Transverse colon (tissue), 4 donors: ENCODE measurements at places on chromosomes 3 and 15.

DNA sequence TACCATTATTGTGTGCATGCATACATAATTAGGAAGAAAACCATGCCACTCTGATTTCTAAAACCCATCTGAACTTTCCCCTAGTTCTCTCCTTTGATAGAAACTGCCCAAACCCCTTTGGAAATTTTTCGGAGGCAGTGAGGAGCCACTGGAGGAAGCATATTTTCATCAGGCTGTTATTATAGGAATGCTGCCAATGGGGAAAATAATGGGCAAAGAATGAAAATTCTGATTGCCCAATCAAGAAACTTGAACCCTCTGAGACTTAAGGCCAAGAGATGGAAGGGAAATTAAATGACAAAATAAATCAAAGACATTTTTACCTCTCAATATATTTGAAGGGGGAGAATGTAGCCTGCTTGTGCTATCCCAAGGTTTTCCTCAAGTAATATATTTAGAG is 376.0 kb upstream of the PDZRN3 start:
- DNase-seq = no peak

- DNase-seq = no peak
Observed at GRCh38 chr3:105137911-105138310, 228.8 kb upstream of the ALCAM start.

GRCh38 chr3:187735383-187735782 is 9.9 kb downstream of the BCL6 start:
- no peak for DNase-seq

- DNase-seq = peak; percentile 91
Observed at GRCh38 chr15:90062462-90062932, 39.8 kb downstream of the IDH2 start.

DNA sequence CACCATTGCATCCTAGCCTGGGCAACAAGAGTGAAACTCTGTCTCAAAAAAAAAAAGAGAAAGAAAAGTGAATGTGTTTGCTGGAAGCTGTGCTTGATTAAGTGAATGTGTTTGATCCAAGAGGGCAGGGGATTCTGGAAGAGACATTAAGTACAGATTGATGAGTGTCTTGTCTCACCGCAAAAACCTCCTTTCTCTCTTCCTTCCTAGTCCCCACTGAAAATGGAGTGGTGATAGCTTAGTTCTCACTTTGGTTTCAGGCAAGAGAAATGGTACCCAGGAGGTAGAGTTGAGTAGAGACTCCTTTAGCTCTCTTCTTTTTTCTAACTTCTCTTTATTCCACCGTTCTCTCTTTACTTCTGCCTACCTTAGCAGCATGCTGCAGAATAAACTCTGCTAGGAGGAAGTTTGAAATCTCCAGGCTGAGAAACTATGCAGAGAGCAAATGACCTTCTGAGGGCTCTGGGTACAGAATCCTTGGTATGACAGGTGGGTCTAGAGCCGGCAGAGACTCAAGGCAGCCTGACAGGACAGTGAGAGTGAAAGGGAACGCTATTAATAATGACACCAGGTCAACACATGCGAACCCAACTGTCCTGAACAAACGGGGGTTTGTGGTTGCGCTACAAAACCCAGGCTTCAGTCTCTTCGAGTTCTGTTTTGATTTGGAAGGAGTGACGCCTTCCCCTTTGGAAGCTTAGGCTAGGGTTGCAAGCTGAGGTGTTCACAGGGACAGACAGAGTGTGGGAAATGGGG is 74.9 kb downstream of the SMAD3 start:
- DNase-seq = no peak

GRCh38 chr3:65252266-65252665 is 564.5 kb upstream of the ADAMTS9 start:
- no peak for DNase-seq

DNA sequence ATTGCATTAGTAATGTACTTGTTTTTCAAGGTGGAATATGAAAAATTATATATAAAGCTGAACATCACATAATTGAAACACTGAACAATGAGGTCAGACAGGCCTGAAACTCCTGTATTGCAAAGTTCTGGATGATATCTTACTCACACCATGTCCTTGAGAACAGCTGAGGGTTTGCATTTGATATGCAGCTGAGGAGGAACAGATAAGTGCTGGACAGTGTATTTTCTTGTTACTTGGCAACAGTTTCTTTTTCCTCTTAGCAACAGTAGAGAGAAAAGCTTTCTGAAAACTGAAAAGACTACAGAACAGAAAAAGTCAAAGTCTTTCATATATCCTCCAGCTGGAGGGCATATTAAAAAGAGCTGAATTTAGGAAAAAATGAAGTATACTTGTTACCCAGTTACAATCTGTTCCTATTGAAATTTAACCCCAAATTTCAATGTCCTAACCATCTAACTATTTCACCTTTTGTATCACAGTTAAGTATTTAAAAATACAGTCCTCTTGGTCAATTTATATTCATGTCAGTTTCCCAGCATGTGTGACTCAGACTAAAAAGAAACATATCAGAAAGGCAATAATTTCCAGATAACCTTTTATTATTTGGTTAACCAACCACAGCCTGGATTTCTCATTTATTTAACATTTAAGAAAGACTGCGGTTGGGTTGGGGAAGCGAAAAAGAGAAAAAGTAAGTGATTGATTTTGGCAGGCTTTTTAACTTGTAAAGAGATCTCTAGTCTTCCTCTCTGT is 733.0 kb upstream of the DPPA4 start:
- no peak for DNase-seq

GRCh38 chr15:85000937-85001336 is 19.3 kb downstream of the PDE8A start:
- DNase-seq = no peak

DNA sequence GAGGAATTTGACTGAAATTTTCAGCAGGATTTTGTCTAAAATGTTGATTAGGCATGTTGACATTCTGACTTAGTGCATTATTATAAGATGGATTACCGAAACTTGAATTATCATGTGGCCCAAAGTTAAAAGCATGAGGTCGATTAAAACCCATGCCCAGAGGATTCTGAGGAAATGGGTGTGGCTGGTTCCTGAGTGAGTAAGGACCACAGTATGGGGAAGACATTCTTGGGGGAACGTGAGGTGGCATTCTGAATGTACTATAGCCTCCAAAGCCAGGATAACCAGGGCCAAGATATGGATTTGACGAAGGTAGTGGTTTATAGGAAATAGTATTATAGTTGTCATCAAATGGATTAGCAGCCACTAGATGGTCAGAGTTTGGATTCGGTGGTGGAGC is 38.7 kb upstream of the DNAAF4 start:
- DNase-seq = no peak

- no peak for DNase-seq
Observed at GRCh38 chr3:143824735-143825385, 23.4 kb downstream of the SLC9A9 start.

GRCh38 chr3:157040456-157040855 is 119.5 kb downstream of the CCNL1 start:
- no peak for DNase-seq

DNA sequence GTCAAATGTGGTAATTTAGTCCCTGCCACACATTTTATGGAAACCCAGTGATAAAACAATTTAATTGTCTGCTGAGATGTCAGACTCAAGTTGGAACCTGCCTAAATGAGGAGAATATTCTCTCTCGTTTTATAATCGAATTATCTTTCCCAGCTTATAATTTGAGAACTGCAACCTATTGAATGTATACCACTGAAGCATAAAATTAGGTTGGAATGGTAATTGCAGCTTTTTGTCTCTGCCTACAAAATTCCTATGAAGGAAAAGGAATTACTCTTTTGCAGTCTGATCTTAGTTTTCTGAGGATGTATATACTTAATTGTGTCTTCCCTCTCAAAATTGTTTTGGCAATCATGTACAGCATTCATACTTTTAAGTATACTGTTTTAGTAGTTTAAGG is 28.9 kb downstream of the RAD51 start:
- no peak for DNase-seq

DNA sequence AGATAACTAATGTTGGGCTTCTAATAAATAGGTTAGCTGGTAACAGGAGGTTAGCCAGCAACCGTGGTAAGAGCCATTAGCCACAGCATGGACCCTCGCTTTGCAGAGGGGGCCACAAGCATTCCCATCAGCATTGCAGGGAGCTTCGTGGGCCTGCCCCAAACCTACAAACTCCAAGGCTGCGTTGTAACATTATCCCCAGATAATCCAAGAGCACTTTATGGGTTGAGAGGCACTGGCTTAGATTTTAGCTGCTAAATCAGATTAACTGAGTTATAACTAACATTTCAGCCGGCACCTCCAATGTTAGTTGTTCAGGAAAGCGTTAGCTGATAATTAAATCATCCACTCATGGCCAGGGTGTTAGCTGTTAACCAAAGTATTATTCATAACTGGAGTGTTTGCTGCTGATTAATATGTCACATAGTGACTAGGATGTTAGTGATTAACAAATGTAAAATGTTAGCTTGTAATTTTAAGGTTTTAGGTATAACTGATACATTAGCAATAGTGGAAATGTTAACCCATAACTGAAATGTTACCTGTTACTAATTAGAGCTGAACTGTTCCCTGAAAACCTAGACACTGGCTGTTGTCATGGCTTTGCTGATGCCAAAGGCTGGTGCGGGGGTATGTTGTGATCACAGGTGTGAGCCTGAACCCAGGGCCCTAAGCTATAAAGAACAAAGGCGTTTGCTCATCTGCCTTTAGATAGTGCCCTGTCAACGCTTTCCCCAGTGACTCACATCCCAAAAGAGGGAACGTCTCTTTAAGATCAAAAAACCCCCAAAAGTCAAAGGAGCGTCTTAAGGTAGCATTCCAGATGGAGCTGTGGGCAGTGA is 56.2 kb downstream of the SLC6A6 start:
- no peak for DNase-seq

GRCh38 chr15:41941644-41942415 is 30.5 kb downstream of the EHD4 start:
- no peak for DNase-seq

- DNase-seq = no peak
Observed at GRCh38 chr3:112640930-112641801, at the start of gene CCDC80. Gene CCDC80 (minus strand): TSS chr3:112641143. CDS start chr3:112639905, 1,238 bp downstream.

- DNase-seq = no peak
Observed at GRCh38 chr15:98452238-98452637, 196.1 kb upstream of the IGF1R start.

DNA sequence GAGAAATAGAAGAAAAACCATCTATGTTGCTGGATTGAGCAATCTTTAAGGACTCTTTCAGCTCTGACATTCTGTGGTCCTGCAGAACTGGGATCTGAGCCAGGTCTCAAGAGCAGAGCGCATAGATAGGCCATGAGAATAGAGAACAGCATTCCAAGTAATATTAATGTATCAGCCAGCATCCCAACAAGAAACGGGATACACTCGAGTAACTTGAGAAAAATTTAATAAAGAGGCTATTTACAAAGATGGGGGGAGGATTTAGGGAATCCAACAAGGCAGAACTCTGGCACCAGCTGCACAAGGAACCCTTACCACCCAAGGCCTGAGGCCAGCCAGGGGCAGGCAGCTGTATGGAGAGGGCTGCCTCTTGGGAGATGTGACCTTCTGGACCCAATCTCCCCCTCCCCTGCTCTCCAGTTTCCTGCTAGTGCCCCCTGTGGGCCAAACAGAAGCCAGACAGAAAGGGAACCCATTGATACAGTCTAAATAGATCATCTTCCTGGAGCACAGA is 8.2 kb downstream of the TMOD2 start:
- DNase-seq = peak; percentile 41

GRCh38 chr3:122893754-122894668 is 99.1 kb downstream of the SLC49A4 start:
- no peak for DNase-seq

GRCh38 chr3:65277798-65278197 is 590.0 kb upstream of the ADAMTS9 start:
- DNase-seq = no peak

DNA sequence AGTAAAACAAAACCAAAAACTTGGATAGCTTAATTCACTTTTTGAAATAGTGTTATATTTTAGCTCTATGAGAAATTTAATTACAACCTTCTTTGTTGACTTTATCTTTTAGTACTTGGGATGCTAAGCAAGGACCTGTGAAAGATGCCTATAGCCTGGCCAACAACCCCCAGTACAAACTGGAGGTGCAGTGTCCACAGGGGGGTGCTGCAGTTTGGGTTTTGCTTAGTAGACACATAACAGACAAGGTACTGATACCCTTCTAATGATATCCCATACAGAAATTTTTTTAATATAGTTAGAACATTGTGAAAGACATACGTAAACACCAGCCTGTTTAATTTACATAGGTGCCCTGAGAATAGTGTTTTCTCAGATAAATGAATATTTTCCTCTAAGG is 35.3 kb downstream of the CAPN7 start:
- no peak for DNase-seq

GRCh38 chr3:143445118-143445517 is 325.5 kb downstream of the CHST2 start:
- no peak for DNase-seq
